AG04449 (cell line): ENCODE measurements at places on chromosomes 7 and 10.

- peak; percentile 5 for DNase-seq
Observed at GRCh38 chr7:150335108-150335773, 6.2 kb downstream of the RARRES2 start.

GRCh38 chr7:80660939-80661338 lies 22.5 kb downstream of the CD36 start:
- no peak for DNase-seq

DNA sequence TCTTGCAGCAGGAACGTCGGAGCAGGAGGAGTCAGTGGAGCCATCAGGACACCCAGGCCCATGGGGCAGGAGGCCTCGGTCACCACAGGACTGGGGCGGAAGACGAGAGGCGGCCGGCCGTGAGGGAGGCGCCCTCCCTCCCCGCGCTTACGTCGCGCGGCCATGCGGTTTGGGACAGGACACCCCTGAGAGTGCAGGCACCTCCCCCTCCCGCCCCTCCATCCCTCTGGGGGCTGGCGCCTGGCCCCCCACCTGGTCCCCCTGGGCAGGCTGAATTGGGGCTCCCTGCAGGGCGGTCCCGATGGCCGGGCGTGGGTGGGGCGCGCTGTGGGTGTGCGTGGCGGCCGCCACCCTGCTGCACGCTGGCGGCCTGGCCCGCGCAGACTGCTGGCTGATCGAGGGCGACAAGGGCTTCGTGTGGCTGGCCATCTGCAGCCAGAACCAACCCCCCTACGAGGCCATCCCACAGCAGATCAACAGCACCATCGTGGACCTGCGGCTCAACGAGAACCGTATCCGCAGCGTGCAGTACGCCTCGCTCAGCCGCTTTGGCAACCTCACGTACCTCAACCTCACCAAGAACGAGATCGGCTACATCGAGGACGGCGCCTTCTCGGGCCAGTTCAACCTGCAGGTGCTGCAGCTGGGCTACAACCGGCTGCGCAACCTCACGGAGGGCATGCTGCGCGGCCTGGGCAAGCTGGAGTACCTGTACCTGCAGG lies 74.4 kb downstream of the ELFN1 start:
- DNase-seq: no peak

GRCh38 chr10:51668336-51668689 lies 31.1 kb downstream of the CSTF2T start:
- no peak for DNase-seq

DNA sequence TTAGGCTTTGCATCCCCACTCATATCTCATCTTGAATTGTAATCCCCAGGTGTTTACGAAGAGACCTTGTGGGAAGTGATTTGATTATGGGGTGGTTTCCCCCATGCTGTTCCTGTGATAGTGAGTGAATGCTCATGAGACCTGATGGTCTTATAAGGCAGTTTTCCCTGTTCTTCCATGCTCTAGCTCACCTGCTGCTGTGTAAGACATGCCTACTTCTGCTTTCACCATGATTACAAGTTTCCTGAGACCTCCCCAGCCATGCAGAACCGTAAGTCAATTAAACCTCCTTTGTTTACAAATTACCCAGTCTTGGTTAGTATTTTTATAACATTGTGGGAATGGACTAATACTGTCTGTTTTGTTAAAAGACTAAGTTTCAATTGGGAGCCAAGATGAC lies 35.3 kb upstream of the ZNF92 start:
- no peak for DNase-seq

DNA sequence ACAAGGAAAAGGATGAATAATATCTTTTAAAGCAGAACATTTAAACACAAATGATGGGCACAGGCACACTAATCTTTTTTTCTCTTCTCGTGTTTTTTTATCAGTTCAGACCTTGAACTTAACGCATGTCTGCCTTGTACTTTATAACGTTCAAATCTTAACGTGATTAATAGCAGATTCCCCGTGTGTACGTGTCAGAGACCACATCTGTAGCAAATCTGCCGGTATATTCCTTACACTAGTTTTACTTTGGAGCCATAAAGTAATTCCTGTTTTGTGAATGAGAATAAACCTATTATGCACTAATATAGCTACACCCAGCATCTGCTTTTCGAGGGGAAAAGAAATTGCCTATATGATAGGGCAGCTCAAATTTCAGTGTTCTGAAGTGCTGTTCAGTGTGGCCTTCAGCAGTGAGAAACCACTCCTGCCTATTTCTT lies 166.0 kb upstream of the TCF7L2 start:
- no peak for DNase-seq

- DNase-seq: no peak
Observed at GRCh38 chr10:61621605-61622051, 41.1 kb upstream of the CABCOCO1 start.

- DNase-seq: no peak
Observed at GRCh38 chr10:116133634-116134033, 139.4 kb downstream of the GFRA1 start.

DNA sequence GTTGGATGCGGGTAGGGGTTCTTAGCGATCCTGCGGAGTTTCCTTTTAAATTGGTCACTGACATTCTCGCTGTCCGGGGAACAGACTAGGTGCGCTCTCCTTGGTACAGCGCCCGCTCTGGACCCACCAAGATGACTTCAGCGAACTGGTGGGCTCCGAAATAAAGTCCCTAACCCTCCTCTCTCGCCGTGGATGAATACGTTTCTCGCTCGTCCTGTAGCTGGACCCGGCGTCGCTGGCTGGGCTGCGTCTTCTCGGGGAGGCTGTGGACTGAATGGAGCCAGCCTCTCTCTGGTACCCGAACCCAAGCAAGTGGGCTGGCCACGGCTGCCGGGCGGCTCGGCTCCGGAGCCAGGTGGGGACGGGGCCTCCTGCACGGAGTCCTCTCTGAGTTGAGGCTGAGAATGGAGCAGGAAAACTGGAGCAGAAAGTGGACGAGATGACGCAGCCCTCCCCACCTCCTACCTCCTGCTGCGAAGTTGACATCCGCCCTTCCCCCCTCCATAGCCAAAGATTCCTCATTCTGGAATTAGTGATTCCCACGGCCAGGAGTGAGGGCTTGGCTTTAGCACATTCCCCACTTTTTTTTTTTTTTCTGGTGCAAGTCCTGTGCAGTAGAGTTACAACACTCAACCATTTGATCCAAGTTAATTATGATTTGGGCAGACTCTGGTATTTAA lies 1.5 kb downstream of the UNC5B start:
- peak; percentile 55 for DNase-seq

- DNase-seq: no peak
Observed at GRCh38 chr10:35554461-35555056, 50.6 kb upstream of the GJD4 start.

DNA sequence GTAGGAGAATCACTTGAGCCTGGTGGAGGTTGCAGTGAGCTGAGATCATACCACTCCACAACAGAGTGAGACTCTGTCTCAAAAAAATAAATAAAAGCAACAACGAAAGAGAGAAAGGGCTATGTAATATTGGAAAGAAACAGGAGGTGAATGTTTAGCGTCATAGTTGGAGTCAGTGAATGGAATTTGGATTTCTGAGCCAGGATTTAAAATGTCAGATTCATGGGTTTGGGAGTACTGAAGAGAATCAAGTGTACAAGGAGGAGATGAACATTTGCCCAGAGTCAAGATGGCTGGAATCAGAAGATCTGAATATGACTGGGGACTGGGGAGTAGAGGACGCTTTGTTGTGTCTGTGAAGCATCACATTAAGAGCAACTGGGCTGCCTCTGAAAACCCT lies 366.4 kb downstream of the GALNT17 start:
- DNase-seq: no peak

- DNase-seq: no peak
Observed at GRCh38 chr10:7400068-7400715, 10.6 kb downstream of the SFMBT2 start.

- DNase-seq: no peak
Observed at GRCh38 chr7:117024811-117025210, 71.5 kb downstream of the ST7 start.

GRCh38 chr10:88508796-88509195 lies 74.3 kb downstream of the RNLS start:
- DNase-seq: no peak

- DNase-seq: peak; percentile 82
Observed at GRCh38 chr7:94620703-94621118, 35.2 kb downstream of the SGCE start.

GRCh38 chr7:28263622-28264271 lies 83.2 kb upstream of the JAZF1 start:
- no peak for DNase-seq

DNA sequence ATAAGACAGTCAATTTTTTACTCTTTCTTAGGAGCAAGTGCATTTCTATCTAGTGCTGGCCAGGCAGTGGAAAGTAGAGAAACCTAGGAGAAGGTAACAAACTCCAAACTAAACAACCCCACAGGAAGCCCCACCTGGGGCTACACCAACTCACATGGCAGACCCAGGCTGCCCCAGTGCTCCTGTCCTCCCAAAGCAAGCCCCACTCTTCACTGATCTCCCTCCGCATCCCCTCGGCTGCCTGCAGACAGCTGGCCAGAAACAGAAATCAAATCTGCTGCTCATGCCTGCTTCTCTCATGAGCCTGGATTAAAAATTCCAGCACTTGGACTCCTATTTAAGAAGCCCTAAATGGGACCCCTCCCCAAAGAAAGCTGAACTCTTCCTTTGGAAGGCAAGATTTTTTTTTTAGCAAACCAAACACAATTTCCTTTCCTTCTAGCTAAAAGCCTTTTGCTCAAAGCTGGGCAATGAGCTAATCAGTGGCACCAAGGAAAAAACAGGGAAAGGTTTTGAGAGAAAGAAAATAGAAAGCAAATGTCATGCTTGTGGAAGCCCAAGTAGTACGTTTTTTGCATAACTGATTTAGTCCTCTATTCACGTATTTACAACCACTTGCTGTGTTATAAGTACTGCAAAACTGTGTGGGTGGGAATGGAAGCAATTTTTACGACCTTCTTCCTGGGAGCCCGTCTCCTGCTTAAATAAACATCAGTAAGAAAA lies 10.8 kb downstream of the PDE1C start:
- peak; percentile 88 for DNase-seq

GRCh38 chr10:73810735-73811465 lies 498 bp downstream of the NDST2 start:
- no peak for DNase-seq

GRCh38 chr7:16606704-16607103 lies 38.9 kb downstream of the ANKMY2 start:
- no peak for DNase-seq

GRCh38 chr7:55019191-55019690 lies 424 bp downstream of the EGFR start:
- DNase-seq: no peak

- DNase-seq: no peak
Observed at GRCh38 chr10:106992055-106992454, 172.5 kb downstream of the SORCS1 start.

GRCh38 chr7:7596176-7596575 lies 29.5 kb downstream of the MIOS start:
- no peak for DNase-seq

- peak; percentile 82 for DNase-seq
Observed at GRCh38 chr10:121942749-121943416, 15.1 kb upstream of the ATE1 start.
